GDM1 (cell line): ENCODE measurements at places on chromosomes 1 and 21.
A peak's percentile ranks its signal among the peaks of the same experiment; 100 is the strongest.

DNA sequence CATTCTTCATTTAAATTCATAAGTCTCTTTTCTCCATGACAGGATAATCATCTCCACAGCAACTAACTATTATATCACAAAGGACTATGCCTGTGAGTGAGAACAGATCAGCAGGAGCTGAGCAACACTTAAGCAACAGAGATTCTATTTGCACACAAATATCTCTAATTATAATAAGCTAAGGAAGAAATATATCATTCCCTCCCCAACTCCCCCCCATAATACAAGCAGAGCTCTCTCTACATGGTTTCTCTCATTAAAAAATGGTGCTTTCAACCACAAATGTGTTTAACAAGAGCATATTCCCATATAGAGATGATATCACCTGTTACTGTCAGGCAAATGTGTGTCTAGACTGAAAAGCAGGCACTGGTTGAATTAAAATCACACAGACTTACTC lies 34.5 kb upstream of the NIBAN1 start:
- no peak for DNase-seq

DNA sequence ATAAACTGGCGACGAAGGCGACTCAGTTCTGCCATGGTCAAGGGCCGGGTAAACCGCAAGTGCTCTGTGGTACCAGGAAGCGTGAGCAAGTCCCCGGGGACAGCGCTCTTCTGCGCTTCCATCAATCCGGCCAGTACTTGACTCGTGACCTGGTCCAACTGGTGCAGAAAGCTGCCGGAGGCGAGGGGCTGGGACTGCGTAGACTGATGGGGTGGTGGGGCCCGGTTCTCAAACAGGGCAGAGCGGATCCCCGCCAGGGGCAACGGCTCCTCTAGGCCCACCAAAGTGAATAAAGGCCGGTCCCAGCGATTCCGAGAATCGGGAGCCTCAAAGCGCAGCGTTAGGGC lies 852 bp downstream of the KTI12 start:
- DNase-seq: no peak

GRCh38 chr1:177981200-177981599 lies 11.3 kb upstream of the SEC16B start:
- no peak for DNase-seq

DNA sequence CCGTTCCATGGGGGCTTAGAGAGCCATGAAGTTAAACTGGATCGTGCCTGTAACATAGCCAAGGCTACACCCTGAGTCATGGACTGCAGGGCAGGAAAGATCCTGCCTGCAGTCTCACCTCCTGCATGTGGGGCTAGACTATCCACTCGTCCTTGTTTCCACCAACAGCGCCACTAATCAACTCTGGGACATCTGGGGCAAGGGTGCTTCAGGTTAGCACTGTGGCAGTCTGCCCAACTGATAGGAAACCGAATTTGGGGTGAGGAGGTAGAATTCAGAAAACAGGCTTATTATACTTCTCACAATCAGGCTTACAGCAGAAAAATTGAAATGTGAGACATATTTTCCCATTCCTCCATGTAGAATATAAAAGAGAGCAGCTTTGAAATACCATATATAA lies 85.2 kb upstream of the ADAM30 start:
- no peak for DNase-seq

GRCh38 chr1:234527346-234527745 lies 48.4 kb upstream of the TARBP1 start:
- DNase-seq: no peak

GRCh38 chr1:203033917-203034316 lies 7.6 kb downstream of the PPFIA4 start:
- DNase-seq: no peak

GRCh38 chr1:169588785-169589485 lies 2.7 kb upstream of the F5 start:
- no peak for DNase-seq

DNA sequence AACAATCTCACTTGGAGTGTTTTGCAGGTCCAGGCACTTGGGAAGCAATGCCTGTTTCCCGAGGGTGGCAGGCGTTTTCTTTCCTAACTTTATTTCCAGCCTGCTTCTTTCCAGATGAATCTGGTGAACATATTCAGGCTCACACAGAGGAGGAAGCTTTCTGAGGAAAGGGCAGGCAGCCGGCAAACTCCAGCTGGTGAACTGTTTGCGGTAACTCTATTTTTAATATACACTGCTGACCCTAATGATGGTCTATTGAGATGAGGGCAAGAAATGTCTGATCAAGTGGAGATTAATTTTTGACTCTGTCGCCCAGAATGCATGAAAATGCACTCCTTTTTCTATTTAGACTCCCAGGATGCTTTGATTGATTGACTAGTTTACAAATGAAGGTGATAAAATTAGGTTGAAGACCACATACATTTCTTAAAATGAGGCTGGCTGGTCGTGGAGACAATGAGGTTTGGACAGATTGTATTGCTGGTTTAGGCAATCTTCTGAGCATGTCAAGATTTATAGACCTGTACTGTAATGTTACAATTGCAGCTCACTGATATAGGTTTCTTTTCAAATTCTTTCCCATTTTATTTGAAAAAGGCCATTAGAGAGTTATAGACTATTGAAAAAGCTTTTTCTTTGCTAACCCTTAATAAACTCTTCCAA lies 153.8 kb downstream of the ATG4C start:
- no peak for DNase-seq

- DNase-seq: no peak
These were observed 1.9 kb upstream of the CAPN2 start for GRCh38 chr1:223710179-223711133.

DNA sequence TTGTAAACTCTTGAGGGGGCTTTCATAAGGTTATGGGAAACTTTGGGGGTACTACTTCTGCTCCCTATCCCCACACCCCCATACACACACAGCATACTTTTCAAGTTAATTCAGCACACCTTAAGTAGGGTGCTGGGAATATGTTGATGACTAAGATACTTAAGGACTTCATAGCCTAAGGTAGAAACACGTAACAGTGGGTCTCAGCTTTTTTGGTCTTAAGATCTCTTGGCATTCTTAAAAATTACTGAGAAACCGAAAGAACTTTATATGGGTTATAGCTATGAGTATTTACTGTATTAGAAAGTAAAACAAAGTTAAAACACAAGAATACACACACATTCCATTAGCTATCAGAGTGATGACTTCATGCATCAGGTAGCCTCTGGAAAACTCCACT lies 2.1 kb downstream of the OTUD3 start:
- DNase-seq: no peak

DNA sequence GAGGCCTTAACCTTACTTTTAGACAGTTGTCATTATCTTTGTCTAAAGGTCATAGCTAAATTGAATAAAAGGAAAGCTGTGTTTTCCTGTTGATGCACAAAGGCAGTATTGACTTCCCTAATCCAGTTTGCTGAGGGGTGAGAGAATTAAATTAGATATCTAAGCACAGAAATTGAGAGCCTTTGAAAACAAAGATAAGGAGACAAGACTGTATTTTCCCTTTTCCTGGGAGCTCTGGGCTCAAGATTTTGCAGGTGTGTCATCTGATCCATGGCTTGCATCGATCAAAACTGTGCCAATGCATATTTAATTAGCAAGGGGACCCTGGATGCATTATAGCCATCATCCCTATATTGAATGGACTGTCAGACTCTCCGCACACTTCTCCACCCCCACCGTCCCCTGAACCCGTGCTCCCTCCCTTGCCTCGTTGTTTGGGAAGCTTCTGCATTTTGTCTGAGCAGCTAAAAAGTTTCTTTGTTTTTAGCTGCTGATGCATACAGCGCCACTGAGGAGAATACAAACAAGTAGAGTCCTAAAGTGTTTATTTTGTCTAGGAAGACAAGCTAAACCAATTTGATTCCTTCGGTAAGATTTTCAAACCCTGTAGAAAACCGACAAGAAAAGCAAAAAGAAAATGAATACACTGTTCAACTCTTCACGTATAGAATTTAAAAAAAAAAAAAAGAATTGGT lies 186.3 kb downstream of the NFIA start:
- no peak for DNase-seq

DNA sequence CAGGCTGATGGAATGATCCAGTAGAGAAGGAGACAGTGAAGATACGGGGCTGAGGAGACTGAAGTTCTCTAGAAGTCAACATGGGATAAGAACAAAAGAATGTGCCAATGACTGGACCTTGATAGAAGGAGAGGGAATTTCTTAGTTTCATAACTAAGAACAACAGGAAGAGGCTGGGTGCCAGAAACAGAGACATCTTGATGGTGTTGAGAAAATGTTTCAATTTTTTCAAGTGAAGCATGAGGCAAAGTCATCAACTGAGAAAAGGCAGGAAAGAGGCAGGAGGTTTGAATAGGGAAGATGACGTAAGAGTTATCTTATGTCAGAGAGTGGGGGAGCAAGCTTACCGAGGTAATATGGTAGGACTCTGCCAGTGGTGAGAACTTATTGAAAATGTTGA lies 80.1 kb downstream of the SPAG17 start:
- DNase-seq: no peak

GRCh38 chr1:157994704-157995582 lies 1.5 kb downstream of the KIRREL1 start:
- no peak for DNase-seq

GRCh38 chr1:164137273-164137925 lies 421.6 kb upstream of the PBX1 start:
- DNase-seq: no peak

- DNase-seq: peak; percentile 16
These were observed 181.6 kb downstream of the RASAL2 start for GRCh38 chr1:178275553-178275952.

GRCh38 chr21:43994085-43994484 lies 18.0 kb upstream of the TRAPPC10 start:
- no peak for DNase-seq

DNA sequence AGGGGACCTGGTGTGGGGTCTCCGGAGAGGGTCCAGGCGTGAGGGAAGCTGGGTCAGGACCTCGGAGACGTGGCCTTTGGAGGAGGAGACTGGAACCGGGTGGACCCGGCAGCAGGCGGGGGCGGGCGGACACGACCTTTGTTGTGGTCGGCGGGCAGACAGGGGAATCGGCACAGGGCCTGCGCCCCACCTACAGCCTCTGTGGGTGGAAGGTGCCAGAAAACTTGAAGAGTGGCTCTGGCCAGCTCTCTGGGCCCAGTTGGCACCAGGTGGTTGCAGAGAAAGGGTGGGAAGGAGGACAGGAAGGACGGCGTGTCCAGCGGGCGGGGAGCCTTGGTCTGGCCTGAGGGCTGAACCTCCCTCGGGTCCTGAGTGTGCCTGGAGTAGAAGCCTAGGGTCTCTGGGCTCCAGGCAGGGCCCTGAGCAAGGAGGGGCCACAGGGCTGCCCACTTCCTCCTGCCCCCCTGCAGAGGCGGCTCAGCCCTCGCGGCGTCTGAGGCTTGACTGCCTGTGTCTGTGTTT lies 7.7 kb upstream of the TTLL10 start:
- no peak for DNase-seq

- DNase-seq: no peak
These were observed 534.5 kb downstream of the PTPRC start for GRCh38 chr1:199173356-199173755.

DNA sequence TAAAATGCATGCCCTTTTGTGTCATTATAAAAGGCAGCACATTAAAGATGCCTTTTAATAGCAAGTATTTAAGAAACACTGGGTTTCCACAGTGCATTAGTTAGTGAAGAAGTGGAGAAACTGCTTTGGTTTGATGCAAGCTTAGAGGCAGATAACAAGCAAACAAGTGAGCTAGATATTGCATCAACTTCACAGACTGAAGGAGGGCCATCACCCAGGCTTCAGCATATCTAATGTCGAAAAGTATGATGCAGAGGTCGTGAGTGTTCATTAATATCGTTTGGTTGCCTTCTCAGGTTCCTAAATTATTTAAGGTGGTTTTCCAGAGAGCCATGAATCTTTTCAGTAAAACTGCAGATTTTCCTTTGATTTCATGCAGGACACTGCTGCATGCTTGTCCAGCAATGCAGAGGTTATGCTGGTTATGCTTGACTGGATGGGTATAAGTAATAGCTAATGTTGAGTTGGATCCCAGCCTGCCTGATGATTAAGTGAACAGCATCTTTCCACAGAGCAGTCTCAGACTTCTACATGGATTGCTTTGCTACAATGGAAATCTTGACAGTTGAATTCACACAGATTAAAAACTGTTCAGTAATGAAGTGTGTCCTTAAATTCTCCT lies 69.7 kb upstream of the IPO9 start:
- no peak for DNase-seq

DNA sequence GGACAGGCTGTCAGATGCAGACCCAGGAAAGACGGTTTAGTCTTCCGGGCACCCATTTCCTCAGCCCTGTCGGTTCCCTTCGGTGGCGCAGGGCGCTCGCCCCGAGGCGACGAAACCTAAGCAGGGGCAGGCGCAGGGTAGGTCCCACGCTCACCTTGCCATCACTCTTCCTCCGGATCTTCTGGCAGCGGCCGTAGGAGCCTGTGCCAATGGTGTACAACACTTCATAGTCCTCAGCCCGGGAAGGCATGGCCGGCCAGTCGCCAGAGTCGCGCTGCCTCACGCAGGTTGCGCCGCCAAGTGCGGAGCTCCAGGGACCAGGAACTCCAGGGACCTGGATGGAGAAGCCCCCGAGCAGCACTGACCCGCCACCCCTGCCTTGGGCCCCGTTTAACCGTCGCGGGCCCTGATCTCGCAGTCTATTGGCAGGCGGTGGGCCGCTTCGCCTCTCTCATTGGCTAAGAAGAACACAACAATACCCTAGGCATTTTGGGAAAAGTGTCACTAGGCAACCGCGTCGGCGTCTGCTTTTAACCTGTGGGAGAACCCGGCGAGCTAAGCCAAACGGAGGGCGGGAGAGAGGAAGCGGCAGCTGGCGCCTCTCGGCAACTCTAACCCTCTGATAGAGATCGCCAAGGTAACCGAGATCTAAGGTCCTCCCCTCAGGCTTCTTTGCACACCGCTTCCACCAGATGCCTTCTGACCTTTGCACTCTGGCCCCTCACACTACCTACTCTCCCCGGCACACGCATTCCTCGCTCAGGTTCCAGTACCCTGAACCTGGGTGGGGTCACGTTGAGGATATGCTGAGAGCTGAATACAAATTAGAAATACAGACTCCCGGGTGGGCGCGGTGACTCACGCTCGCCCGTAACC lies at the start of gene NEK2:
NEK2 (minus strand) TSS at position 392 of the 876 bp plus-strand sequence; CDS start at position 250, 142 bp downstream.
- peak; percentile 82 for DNase-seq

- no peak for DNase-seq
These were observed 3.7 kb upstream of the DPT start for GRCh38 chr1:168732736-168733135.

DNA sequence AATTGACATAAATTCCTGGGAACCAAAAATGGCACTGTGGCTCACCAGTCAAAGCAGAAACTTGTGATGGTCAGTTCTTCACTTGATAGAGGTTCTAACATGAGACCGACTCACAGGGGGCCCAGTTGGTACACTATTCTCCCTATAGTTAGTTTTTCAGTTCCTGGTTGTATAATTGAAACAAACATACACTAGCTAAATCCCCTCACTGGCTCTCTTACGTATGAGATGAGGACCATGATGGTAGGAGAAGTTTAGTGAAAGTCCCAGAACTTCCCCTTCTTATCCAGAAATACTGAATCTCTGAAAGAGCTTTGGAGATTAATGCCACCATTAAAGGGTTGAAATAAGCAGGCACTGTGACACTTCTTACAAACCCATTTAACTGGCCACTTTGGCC lies 2.8 kb upstream of the S100B start:
- DNase-seq: no peak

- peak; percentile 67 for DNase-seq
These were observed 2.5 kb upstream of the SAMD11 start for GRCh38 chr1:921011-921837.
